Airway epithelial cell (primary cell): ENCODE measurements at places on chromosomes 3 and 15. TPM values are rescaled to one million over a fixed set of nuclear protein-coding genes. Genes with fewer than 3 reads are reported as not detected.

OIP5 gene
- 13.7 and 15.5 TPM in 2 replicates for total RNA-seq

RASGRF1 gene
- total RNA-seq: not detected in 2 replicates

CYP1A2 gene
- not detected in 2 replicates for total RNA-seq

PIGBOS1 gene
- 4.3 and 9.5 TPM in 2 replicates for total RNA-seq

LTK gene
- total RNA-seq: 0.05 and 0.35 TPM in 2 replicates

AADAC gene
- total RNA-seq: 1.1 TPM in 1 of 2 replicates, not detected in the other

RETNLB gene
- total RNA-seq: not detected in 2 replicates

CIP2A gene
- 12.8 and 15.2 TPM in 2 replicates for total RNA-seq

TICRR gene
- 6.3 and 7.6 TPM in 2 replicates for total RNA-seq

GOLGA6L22 gene
- not detected in 2 replicates for total RNA-seq

HTR3D gene
- not detected in 2 replicates for total RNA-seq

GOLGA6A gene
- total RNA-seq: not detected in 2 replicates

EPHA3 gene
- total RNA-seq: 0.07 TPM in 1 of 2 replicates, not detected in the other

CFAP100 gene
- total RNA-seq: not detected in 2 replicates

SERINC4 gene
- total RNA-seq: 0.19 TPM in 1 of 2 replicates, not detected in the other

VPS18 gene
- total RNA-seq: 30.6 and 33.9 TPM in 2 replicates

GOLGA8J gene
- not detected in 2 replicates for total RNA-seq

DUOX1 gene
- total RNA-seq: 39.9 and 59.4 TPM in 2 replicates

IGSF11 gene
- total RNA-seq: 0.14 TPM in 1 of 2 replicates, not detected in the other

NANOGP8 gene
- total RNA-seq: not detected in 2 replicates

EOGT gene
- 20.9 and 33.0 TPM in 2 replicates for total RNA-seq

MAGEL2 gene
- total RNA-seq: not detected in 2 replicates

NME9 gene
- total RNA-seq: not detected in 2 replicates

HGD gene
- total RNA-seq: 0.05 TPM in 1 of 2 replicates, not detected in the other

FYTTD1 gene
- total RNA-seq: 19.1 and 29.4 TPM in 2 replicates

NUTM1 gene
- 0.05 TPM in 1 of 2 replicates, not detected in the other for total RNA-seq

ITIH4 gene
- total RNA-seq: not detected in 2 replicates

VGLL3 gene
- total RNA-seq: 0.65 and 2.2 TPM in 2 replicates

USP4 gene
- total RNA-seq: 7.4 and 11.6 TPM in 2 replicates

SLC12A8 gene
- total RNA-seq: 5.4 and 8.0 TPM in 2 replicates

SNX1 gene
- 20.6 and 28.1 TPM in 2 replicates for total RNA-seq
